ENCODE measurements at places on chromosomes 1 and 21. TPM values are rescaled to one million over a fixed set of nuclear protein-coding genes. Genes with fewer than 3 reads are reported as not detected.

- no peak for DNase-seq
These were observed 14.7 kb downstream of the MSH4 start for GRCh38 chr1:75811211-75811981.

DNA sequence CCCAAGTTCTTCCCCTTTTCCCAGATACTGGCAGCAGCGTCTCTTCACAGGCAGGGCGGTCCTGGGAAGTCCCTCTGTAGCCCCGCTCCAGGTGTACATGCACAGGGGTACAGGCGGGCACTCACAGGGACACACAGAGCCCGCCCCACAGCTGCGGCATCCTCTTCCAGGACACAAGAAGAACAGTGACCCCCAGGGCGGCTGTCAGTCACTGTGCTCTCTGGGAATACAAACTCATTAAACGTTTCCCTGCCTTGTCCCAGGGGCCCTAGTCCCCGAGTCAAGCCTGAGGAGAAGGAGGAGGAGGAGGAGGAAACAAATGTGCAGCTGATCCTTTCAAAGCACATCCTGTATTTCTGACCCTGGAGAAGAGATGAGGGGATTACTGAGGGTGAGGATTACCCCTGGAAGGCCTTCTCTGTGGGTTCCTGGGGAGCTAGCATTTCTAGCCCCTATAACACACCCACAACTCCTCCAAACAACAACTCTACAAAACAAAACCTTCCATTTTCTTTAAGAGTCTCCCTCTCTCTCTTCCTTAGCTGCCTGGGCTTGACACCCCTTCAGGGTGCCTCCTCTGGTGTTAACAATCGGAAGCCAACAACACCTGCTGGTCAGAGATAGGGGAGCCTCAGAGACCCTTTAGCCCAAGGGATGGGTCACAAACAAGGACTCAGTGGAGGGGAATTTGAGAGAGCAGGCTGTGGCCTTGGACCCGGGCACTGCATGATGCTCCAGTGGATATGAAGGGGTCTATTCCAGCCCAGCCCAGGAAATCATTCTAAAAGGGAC, 28.4 kb upstream of the DMBX1 start:
- DNase-seq = no peak

- no peak for DNase-seq
These were observed 37.7 kb downstream of the SH3BGR start for GRCh38 chr21:39489380-39489924.

Gene RGS8
- not detected for total RNA-seq

Data from activated naive CD4-positive, alpha-beta T cell treated with anti-CD3 and anti-CD28 coated beads, Interleukin-2, amount 50 U/mL, for 72 hours (primary cell).